Activated T-helper 17 cell treated with anti-CD3 and anti-CD28 coated beads, Interleukin-2, amount 50 U/mL, for 72 hours (primary cell): ENCODE measurements at places on chromosomes 6 and 20. TPM values are rescaled to one million over a fixed set of nuclear protein-coding genes. Genes with fewer than 3 reads are reported as not detected.

GPSM3 gene
- 136 TPM for total RNA-seq

BPI gene
- total RNA-seq: not detected

SLCO4A1 gene
- total RNA-seq: 41.1 TPM

ASIP gene
- total RNA-seq: not detected

FAM83D gene
- 18.3 TPM for total RNA-seq

TSPO2 gene
- total RNA-seq: not detected

FOXF2 gene
- total RNA-seq: not detected

HLA-DQB1 gene
- total RNA-seq: 3.4 TPM

SLC17A3 gene
- total RNA-seq: 0.21 TPM

MUCL3 gene
- not detected for total RNA-seq

TRIM10 gene
- total RNA-seq: not detected

PARD6B gene
- total RNA-seq: 7.8 TPM

EBF4 gene
- 3.6 TPM for total RNA-seq

ARFGEF3 gene
- total RNA-seq: 3.6 TPM

OPN5 gene
- not detected for total RNA-seq

CALHM4 gene
- not detected for total RNA-seq

SEL1L2 gene
- not detected for total RNA-seq

LYRM4 gene
- 34.0 TPM for total RNA-seq

NXT1 gene
- total RNA-seq: 25.0 TPM

TNNC2 gene
- 0.37 TPM for total RNA-seq

KHDC1 gene
- 7.7 TPM for total RNA-seq

NOX3 gene
- not detected for total RNA-seq

IL20RA gene
- not detected for total RNA-seq

FILIP1 gene
- total RNA-seq: not detected

SIRPD gene
- not detected for total RNA-seq

RSPO4 gene
- total RNA-seq: not detected

MUC22 gene
- not detected for total RNA-seq

HLA-DMA gene
- 22.4 TPM for total RNA-seq

MYB gene
- 29.9 TPM for total RNA-seq

ZBTB22 gene
- total RNA-seq: 6.9 TPM

HLA-DMB gene
- 17.7 TPM for total RNA-seq

TBX18 gene
- not detected for total RNA-seq

PCMT1 gene
- total RNA-seq: 89.5 TPM
